ENCODE measurements at places on chromosomes 12 and 14. TPM values are rescaled to one million over a fixed set of nuclear protein-coding genes. Genes with fewer than 3 reads are reported as not detected.

GRCh38 chr14:106845286-106846087 lies 1319.1 kb downstream of the TMEM121 start:
- H3K4me3 ChIP-seq: peak overlapping the region; percentile 92
- H3K27me3 ChIP-seq: no peaks in the 10 kb centered on the region
- DNase-seq: no peak
- H3K36me3 ChIP-seq: peaks cover 10% of the 10 kb centered on the region

DNA sequence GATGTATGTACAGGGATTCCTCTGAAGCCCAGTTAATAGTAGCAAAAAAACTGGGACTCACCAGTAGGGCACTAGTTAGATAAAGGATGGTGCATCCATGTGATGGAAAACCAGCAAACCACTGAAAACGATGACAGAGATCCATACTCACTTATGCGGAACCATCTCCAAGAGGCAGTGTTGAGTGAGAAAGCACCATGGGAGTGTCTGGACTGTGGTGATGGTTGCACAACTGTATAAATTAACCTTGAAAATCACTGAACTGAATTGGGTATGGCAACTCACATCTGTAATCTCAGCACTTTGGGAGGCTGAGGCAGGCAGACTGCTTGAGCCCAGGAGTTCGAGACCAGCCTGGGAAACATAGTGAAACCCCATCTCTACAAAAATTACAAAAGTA lies 53.6 kb upstream of the ZFP36L1 start:
- H3K4me3 ChIP-seq: no peak overlapping the region
- H3K36me3 ChIP-seq: no peaks in the 10 kb centered on the region
- no peaks in the 10 kb centered on the region for H3K27me3 ChIP-seq
- peaks cover 7% of the 10 kb centered on the region for H3K4me1 ChIP-seq

DNA sequence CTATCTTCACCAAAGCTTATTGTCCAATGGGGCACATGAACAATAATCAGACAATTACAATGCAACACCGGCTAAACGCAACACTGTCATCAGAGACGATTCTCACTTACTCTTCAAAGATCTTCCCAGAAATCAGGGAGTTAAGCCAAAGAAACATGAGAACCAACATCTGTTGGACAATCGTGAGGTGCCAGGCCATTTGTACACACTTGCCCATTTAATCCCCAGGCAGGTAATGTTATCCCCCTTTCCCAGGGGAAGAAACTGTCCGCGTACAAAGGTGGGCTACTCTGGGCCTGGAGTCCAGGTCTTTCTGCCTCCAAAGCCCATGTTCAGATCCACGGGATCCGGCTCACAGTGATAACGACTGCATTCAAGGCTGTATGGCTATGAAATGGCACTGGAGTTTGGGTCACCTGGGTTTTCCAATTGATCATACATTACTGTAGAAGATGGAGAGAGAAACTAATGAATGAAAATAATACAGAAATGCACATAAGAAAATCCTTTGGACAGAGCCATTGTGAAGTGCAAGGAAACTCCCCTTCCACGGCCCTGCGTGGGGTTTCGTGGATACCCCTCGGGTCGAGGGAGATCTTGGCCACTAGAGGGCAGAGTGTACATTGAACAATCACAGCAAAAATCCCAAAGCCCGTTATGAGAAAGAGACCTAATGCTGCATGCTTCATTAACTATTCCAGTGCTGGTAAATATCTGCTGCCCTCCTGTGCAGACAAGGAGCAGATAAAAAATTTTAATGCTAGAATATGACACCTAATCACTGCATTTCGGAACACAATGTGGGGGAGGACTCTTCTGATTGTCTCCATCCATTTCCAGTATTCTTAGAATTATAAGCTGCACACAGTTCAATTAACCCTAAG lies 111.4 kb downstream of the EGLN3 start:
- no peak overlapping the region for H3K27ac ChIP-seq
- DNase-seq: no peak
- H3K27me3 ChIP-seq: no peaks in the 10 kb centered on the region
- no peaks in the 10 kb centered on the region for H3K4me1 ChIP-seq

DNA sequence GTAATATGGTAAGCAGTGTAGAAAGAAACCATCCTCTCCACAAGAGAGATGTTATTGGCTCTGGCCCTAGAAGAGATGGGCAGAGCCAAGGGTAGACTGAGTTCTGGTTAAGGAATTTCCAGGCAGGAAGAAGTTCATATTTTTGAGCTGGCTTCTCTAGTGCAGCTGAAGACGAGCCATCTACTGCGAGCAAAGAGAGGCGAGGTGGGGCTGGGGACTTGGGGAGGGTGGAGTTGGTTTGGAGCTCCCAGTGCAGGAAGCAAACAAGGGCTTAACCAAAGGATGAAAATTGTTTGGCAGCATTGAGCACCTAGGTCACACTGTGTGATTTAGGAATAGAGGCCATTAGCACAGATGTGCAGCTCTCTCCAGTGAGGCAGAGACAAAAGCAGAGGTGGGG lies 239.6 kb downstream of the ZFP36L1 start:
- H3K4me3 ChIP-seq: no peak overlapping the region
- no peaks in the 10 kb centered on the region for H3K4me1 ChIP-seq

- no peaks in the 10 kb centered on the region for H3K27me3 ChIP-seq
- H3K4me3 ChIP-seq: peak overlapping the region; percentile 82
- no peak for DNase-seq
- H3K27ac ChIP-seq: peak overlapping the region; percentile 97
- no peaks in the 10 kb centered on the region for H3K36me3 ChIP-seq
- H3K4me1 ChIP-seq: peaks cover 59% of the 10 kb centered on the region
Measured at GRCh38 chr12:122895320-122895703, 612 bp downstream of the VPS37B start.

- no peaks in the 10 kb centered on the region for H3K27me3 ChIP-seq
- H3K27ac ChIP-seq: peak overlapping the region; percentile 72
- H3K4me3 ChIP-seq: no peak overlapping the region
- H3K4me1 ChIP-seq: peaks cover 22% of the 10 kb centered on the region
- DNase-seq: peak; percentile 25
Measured at GRCh38 chr12:108570743-108571608, 8.6 kb downstream of the ISCU start.

DNA sequence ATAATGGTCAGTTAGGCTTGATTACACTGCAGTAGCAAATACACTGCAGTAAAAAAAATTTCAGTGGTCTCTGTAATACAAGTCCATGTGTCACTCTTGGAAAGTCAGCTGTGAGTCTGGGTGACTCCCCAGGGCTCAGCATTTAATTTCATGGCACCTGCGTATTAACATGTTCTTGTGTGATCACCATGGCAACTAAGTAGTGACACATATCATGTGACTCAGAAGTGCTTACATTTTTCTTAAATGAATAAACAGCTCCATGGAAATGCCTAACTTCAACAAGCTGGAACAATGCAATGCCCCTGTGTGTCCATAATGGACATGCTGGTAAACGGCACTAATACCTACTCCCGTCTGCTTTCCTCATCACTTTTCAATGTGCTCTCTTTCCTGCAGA lies 88.5 kb upstream of the ANO4 start:
- no peaks in the 10 kb centered on the region for H3K4me1 ChIP-seq
- no peak for DNase-seq
- H3K27ac ChIP-seq: no peak overlapping the region

DNA sequence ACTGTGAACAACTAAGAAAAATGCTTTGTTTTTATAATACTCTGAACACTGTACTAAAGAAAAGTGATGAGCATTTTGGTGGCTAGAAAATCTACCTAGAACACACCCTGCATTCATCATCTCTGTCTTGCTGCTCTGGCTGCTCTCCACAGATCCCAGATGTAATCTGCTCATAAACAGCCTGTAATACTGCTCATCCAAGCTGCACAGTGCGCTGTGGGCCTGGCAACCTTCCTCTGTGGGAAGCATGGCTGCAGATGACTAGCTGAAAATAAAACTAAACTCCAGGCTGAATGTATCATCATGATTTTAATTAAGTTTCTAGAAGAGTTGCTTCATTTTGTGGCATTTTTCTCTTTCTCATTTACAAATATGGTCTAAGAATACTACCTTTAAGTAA lies 200.7 kb downstream of the SLC2A13 start:
- no peaks in the 10 kb centered on the region for H3K27me3 ChIP-seq
- no peaks in the 10 kb centered on the region for H3K4me1 ChIP-seq
- H3K4me3 ChIP-seq: no peak overlapping the region
- no peak overlapping the region for H3K27ac ChIP-seq

The PTCSC3 gene
- not detected for total RNA-seq

GRCh38 chr12:52415870-52416750 lies 10.0 kb upstream of the KRT82 start:
- no peaks in the 10 kb centered on the region for H3K4me1 ChIP-seq
- H3K27me3 ChIP-seq: no peaks in the 10 kb centered on the region
- DNase-seq: no peak
- no peaks in the 10 kb centered on the region for H3K36me3 ChIP-seq
- no peak overlapping the region for H3K27ac ChIP-seq

Measured in naive thymus-derived CD4-positive, alpha-beta T cell (primary cell).